ENCODE measurements at places on chromosomes 1 and 21.
A peak's percentile ranks its signal among the peaks of the same experiment; 100 is the strongest.

DNA sequence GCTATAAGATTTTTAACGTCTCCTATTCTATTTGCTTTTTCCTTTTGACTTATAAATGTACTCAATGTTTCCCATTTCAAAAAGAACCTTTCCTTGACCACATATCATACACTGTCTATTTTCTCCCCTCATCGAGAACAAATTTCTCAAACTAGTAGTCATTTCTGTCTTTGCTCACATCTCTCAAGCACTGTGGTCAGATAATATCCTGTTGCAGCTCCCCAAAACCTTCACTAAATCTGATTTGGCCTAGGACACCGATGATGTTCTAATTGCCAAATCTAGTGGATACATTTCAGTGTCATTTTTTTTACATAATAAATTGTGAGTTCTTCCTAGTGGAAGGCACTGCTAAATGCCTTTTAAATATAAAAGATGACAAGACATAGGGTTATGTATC, 19.4 kb downstream of the CXADR start:
- DNase-seq = no peak

GRCh38 chr21:32413697-32414578, 1.4 kb downstream of the EVA1C start:
- no peak for DNase-seq

DNA sequence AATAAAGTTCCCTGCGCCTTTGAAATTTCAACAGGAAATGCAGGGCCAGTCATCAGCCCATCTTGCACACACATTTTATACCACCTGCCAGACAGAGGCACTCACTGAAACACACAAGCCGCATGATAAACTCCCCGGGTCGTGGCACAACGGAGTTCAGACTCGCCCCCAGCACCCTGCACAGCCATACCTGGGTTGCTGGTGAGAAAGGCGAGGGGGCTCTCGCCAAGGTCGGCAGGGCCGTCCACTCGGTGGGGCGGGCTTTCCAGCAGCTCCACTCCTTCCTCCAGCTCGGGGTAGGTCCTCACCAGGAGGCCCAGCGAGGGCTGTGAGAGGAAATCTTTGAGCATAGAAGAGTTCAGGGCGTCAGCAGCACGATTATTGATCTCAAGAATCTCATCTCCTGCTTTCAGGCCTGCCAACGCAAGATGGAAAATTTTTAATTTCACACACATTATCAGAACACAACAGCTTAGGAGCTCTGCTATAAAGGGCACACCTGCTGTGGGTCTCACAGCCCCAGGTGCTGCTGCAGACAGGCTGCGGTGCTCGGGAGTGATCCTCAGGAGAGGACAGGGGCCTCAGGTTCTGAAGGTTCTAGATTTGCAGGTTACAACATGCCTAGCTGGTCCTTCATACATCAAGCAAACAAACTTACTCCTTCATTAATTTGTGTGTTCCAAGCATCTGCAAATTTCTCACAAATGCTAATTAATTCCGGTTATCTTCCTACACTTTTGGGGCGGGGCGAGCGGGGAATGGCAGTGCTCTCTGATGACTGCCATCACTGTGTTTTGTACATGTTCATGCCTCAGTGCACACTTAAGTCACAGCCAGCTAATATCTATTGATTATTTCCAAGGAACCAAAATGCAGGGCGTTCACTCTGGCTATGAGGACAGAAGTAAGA, 144.2 kb upstream of the KRTAP19-8 start:
- DNase-seq = no peak

DNA sequence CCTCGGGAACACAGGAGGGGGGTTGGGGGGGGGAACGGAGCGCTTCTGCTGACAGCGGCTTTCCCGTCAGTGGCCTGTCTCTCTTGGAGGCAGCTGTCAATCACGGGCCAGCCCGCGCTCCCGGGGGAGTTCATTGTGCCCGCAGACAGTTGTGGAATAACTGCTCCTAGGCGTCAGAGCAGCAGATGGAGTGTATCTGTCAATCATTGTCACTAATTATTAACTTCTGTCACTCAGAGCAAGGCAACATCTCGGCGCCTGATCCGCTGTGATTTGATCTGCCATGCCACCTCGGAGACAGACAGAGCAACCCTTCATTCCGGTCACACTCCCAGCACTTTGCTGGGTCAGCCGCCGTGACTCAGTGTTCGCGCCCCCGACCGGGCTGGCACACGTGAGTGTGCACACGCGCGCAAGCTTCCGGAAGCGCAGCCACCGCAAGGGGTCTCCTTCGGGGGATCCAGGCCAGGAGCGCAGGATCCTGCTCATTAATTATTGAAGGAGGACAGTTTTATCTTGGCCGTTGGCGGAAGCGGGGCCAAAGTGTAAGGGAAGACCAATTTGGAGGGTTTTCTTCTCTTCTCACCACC, 75.8 kb downstream of the RRAGC start:
- DNase-seq = no peak

GRCh38 chr1:94068999-94069918, 51.7 kb downstream of the ABCA4 start:
- DNase-seq = no peak

DNA sequence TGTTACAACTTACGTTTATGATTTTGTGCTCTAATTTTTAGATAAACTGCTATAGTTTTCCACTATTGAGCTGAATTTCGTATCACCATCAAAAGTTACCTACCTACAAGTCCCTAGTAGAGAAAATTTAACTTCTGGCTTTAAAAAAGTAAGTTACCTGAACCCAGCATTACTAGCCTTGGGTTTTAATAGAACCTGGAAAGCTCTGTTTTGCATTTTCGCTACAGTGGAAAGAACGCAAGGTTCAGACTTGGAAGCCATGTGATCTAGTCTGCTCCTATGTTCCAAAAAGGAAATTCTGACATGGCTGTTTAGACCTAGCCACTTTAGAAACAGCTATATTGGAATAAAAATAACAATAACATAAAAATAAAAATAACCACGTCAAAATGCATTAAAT, 110.5 kb downstream of the SLC45A1 start:
- DNase-seq = no peak

DNA sequence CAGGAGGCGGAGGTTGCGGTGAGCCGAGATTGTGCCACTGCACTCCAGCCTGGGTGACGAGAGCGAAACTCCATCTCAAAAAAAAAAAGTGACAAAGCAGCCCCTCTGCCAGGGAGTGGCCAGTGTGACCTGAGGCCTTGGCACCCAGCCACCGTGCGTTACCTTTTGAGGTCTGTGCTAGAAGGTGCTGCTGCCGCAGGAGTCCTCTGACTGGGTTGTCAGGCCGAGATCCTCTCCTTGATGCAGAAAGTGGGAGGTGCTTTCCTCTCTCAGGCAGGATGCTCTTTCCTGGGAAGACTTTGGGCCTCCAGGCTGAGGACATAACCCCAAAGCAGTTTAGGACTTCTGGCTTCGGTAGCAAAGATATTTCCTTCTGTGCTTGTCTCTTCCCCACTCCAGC, 280.5 kb upstream of the VAMP3 start:
- DNase-seq = no peak

GRCh38 chr1:145918992-145919939, 749 bp upstream of the PEX11B start:
- peak; percentile 47 for DNase-seq

GRCh38 chr1:234610061-234610665, at the start of gene IRF2BP2:
Gene IRF2BP2 (minus strand): TSS chr1:234610178. CDS start chr1:234609494, 684 bp downstream.
- DNase-seq = peak; percentile 81

- DNase-seq = no peak
These were observed 44.4 kb upstream of the PCBP3 start for GRCh38 chr21:45599146-45599581.

GRCh38 chr1:77218477-77219165, 609 bp downstream of the PIGK start:
- no peak for DNase-seq

All from dorsolateral prefrontal cortex (tissue), 122 donors.